ENCODE measurements at places on chromosomes 1 and 21. TPM values are rescaled to one million over a fixed set of nuclear protein-coding genes. Genes with fewer than 3 reads are reported as not detected.
A peak's percentile ranks its signal among the peaks of the same experiment; 100 is the strongest.

COX20 gene
- 32.8 TPM for total RNA-seq

ZNF683 gene
- total RNA-seq = not detected

COL24A1 gene
- not detected for total RNA-seq

DNA sequence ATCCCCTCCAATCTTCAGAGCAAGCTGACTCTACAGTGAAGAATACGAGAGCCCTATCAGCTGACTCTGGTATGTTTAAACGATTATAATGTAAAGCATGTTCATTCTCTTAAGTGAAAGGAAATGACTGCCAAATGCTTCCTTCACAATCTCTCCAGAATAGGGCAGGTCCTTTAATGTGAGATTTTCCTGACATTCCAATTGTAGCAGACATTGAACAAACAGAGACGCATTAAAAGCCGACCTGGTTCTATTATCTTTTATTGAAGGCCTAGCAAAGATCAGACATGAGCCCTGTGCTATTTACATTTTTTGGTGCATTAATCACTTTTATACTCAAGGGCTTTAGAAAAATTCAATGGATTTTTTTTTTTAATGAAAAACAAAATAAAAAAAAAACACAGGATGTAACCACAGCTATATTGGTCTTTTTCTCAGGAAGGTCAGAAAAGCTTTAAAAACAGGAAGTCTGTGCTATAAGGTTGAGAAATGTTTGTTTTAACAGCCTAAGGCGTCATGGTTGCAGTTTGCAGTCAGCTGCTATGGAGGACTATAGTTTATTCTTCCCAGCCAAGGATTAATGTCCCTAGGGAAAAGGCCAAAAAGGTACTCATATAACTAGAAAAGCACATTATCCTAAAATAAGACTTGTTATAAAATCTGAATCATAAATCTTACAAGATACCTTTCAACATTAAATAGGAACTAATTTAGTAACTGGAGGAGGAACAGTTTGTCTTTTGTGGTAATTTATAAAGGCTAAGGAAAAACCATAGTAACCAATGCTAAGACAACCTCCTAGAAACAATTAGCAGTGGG is 104.8 kb downstream of the RERE start:
- no peak for DNase-seq

DNA sequence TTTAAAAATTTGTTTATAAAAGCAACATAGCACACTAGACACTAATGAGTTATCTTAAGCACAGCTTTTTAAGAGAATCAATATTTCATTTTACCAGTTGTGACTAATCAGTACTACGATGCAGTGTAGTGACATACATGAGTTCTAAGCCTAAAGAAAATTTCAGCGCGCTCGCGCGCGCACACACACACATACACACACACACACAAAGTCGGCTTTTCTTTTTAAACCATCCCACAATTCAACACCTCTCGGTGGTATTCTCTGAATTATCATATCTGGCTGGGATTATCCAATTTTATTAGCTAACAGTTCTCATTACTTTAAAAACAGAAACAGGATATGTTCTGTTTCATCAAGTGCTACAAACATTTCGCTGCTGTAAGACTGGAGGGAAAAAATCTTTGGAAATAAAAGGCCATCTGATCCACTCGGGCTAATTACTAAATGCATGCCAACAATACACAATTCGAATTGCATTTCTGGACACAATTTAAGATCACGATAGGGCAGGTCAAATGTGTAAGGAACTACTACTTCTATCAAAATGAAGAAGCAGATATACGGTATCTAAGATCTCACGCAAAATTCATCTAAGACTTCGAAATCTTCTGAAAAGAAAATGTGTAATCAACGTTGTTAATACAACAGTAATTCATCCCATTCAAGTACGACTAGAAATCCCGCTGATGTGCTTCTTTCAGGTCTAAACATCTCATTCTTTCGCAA is 1.2 kb downstream of the TUT4 start:
- peak; percentile 27 for DNase-seq
